Thoracic aorta (tissue), 2 donors: ENCODE measurements at places on chromosomes 1 and 21. TPM values are rescaled to one million over a fixed set of nuclear protein-coding genes. Genes with fewer than 3 reads are reported as not detected.

MIA3 gene
- 72.9 TPM for total RNA-seq

MARK1 gene
- 11.9 TPM for total RNA-seq

CAMK1G gene
- total RNA-seq: not detected

OR2T29 gene
- total RNA-seq: not detected

LIN28A gene
- not detected for total RNA-seq

DNA sequence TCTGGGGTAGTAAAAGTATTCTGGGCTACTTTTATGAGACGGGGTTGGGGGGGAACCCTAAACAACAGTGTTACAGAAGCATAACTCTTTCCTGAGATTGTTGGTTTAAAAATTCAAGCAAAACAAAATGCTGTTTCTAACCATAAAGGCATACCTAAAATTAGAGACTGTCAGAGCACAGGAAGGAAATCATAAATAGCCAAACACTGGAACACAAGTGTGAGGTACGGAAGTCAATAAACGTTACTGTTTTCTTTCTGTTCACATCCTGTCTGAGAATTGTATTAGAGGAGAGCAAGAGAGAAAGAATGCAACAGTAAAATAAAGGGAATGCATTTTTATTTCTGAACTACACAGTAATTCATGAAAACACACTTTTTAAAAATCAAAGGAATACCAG, 42.8 kb upstream of the IL12RB2 start:
- no peaks in the 10 kb centered on the region for H3K27me3 ChIP-seq
- H3K4me1 ChIP-seq: no peaks in the 10 kb centered on the region
- H3K36me3 ChIP-seq: no peaks in the 10 kb centered on the region
- DNase-seq: no peak

DNA sequence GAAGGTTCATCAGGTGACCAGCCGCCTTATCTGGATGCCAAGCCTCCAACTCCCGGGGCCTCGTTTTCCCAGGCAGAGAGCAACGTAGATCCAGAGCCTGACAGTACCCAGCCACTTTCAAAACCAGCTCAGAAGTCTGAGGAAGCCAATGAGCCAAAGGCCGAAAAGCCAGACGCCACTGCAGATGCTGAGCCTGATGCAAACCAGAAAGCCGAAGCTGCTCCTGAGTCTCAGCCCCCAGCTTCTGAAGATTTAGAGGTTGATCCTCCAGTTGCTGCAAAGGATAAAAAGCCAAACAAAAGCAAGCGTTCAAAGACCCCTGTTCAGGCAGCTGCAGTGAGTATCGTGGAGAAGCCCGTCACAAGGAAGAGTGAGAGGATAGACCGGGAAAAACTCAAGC, 44.5 kb downstream of the ZBTB17 start:
- peaks cover 82% of the 10 kb centered on the region for H3K36me3 ChIP-seq
- no peaks in the 10 kb centered on the region for H3K27me3 ChIP-seq
- DNase-seq: no peak
- peaks cover 16% of the 10 kb centered on the region for H3K4me1 ChIP-seq
- H3K27ac ChIP-seq: no peak overlapping the region

GRCh38 chr1:183589874-183590243, 400 bp downstream of the NCF2 start:
- no peaks in the 10 kb centered on the region for H3K36me3 ChIP-seq
- H3K27me3 ChIP-seq: no peaks in the 10 kb centered on the region
- no peak for DNase-seq
- H3K4me1 ChIP-seq: no peaks in the 10 kb centered on the region
- no peak overlapping the region for H3K27ac ChIP-seq
- H3K4me3 ChIP-seq: peak overlapping the region; percentile 44

DNA sequence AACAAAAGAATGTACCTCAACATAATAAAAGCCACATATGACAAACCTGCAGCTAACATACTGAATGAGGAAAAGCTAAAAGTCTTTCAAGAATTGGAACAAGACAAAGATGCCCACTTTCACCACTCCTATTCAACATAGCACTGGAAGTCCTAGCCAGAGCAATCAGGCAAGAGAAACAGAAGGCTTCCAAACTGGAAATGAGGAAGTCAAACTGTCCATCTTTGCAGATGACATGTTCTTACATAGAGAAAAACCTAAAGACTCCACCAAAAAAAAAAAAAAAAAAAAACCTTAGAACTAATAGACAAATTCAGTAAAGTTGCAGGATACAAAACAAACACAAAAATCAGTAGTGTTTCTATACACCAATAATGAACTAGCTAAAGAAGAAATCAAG, 20.2 kb downstream of the NSL1 start:
- no peak for DNase-seq
- H3K4me1 ChIP-seq: no peaks in the 10 kb centered on the region
- H3K27ac ChIP-seq: no peak overlapping the region

DNA sequence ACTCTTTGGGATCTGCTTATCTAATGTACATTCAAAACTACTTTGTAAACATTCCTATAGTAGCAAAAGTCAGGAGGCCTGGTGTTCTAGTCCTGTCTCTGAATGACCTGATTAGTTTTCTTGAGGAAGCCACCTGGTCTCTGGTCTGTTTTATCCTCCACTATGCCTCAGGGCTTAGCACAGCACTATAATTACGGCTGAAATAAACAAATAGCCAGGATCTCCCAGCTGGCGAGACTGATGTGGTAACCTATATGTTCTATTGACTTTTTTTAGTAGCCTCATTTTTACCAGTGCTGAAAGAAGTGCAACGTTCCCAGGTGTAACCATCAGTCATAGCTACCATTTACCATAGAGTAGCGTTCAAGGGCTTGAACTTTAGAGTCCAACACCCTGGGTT, 24.2 kb upstream of the RPL11 start:
- no peak overlapping the region for H3K4me3 ChIP-seq
- H3K27ac ChIP-seq: no peak overlapping the region
- no peak for DNase-seq
- H3K36me3 ChIP-seq: no peaks in the 10 kb centered on the region

- H3K27me3 ChIP-seq: no peaks in the 10 kb centered on the region
- peaks cover 3% of the 10 kb centered on the region for H3K4me1 ChIP-seq
- DNase-seq: no peak
These were observed 6.4 kb downstream of the RPS6KC1 start for GRCh38 chr1:213057264-213058059.

GRCh38 chr1:187621951-187622350, 793.2 kb downstream of the PLA2G4A start:
- no peaks in the 10 kb centered on the region for H3K36me3 ChIP-seq
- H3K4me3 ChIP-seq: no peak overlapping the region
- H3K4me1 ChIP-seq: no peaks in the 10 kb centered on the region

DNA sequence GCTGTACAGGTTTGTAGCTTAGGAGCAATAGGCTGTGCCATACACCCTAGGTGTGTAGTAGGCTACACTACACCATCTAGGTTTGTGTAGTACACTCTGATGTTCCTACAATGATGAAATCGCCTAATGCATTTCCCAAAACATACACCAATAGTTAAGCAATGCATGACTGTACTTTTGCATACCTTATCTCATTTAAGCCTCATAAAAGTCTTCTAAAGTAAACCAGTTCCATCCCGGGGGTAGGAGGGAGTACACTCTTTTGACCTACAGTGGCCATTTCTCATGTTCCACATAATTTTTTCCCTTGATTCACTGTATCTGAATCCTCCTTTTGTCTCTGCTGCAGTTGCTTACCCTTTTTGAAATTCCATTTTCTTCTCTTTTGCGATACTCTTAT, 12.2 kb downstream of the TRMT13 start:
- no peaks in the 10 kb centered on the region for H3K27me3 ChIP-seq
- peaks cover 44% of the 10 kb centered on the region for H3K36me3 ChIP-seq
- H3K4me3 ChIP-seq: no peak overlapping the region
- no peaks in the 10 kb centered on the region for H3K4me1 ChIP-seq
- no peak overlapping the region for H3K27ac ChIP-seq

DNA sequence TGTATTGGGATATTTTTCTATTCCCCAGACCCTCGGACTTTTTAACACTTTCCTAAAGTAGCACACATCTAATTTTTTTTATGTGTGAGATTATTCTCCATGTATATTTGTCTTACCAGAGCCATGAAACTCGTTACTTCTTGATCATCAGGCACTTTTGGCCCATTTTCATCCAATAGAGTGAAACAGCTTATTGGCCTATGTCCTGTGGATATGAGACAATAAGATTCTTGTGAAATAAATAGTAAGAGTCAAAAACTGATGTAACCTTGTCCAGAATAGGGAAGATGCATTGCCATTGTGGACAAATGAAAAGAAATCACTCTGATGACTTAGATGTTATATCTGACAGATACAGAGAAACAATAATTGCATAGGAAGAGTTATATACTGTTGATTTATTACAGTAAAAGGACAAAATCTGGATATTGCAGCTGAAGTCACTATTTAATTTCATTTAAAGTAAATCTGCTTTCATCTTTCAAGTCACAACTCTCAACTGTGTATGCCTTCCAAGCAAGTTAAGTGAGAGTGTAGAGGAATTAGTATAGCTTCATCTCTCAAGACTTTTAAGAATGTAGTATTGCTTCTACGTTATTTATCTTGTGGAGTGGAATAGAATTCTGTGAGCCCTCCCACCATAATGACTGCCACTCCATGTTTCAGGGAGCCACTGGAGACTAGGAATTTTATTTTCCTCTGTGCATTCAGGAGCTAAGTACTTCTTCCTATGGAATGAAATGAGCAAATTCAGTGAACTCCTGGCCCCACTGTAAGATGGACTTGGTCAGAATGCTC, 86.9 kb downstream of the ADAMTS1 start:
- DNase-seq: no peak
- H3K4me1 ChIP-seq: no peaks in the 10 kb centered on the region
- no peak overlapping the region for H3K4me3 ChIP-seq

DNA sequence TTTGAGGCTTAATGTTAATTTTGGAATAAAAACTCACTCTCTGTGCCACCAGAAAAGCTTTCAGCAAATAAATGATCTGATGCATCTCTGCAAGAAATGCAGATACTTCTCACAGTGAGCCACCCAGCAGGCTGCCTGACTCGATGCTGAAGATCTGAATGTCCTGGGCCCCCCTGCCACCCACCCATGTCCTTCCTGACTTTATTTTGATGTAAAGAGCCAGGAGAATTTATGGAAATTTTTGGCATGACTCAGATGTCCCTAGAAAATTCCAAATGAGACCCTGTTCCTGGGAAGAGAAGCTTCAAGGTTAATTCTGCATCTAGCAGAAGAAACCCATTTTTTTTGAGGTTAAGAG, 62.8 kb upstream of the COA6 start:
- no peak for DNase-seq
- H3K27ac ChIP-seq: peak overlapping the region; percentile 62
- peak overlapping the region; percentile 56 for H3K4me3 ChIP-seq
- no peaks in the 10 kb centered on the region for H3K27me3 ChIP-seq
- no peaks in the 10 kb centered on the region for H3K36me3 ChIP-seq

DNA sequence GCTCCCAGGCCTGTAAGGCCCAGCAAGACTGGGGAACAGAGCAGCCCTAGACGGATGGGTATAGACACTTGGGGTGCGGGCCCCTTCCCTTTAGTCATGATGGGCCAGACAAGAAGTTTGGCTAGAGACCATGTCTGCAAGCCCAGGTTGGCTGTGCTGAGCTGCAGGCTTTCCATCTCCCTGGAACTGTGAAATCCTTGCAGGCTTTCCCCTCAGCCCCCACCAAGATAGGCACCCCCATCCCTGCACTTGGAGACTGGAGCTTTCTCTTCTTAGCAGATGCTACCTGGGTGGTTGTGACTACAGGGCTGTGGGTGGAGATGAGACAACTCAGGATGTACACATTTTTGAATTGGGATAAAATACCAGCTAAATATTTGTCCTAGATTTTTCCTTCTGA, 110.3 kb downstream of the PTPRU start:
- DNase-seq: no peak
- no peak overlapping the region for H3K4me3 ChIP-seq
- H3K36me3 ChIP-seq: no peaks in the 10 kb centered on the region
- no peak overlapping the region for H3K27ac ChIP-seq
- no peaks in the 10 kb centered on the region for H3K27me3 ChIP-seq
- no peaks in the 10 kb centered on the region for H3K4me1 ChIP-seq
